Liver (tissue), 10 donors: ENCODE measurements at places on chromosomes 2 and 18. TPM values are rescaled to one million over a fixed set of nuclear protein-coding genes. Genes with fewer than 3 reads are reported as not detected.

GRCh38 chr2:62738981-62739936 is 33.7 kb downstream of the EHBP1 start:
- no peak overlapping the region for H3K27ac ChIP-seq
- no peaks in the 10 kb centered on the region for H3K36me3 ChIP-seq
- peaks cover 33% of the 10 kb centered on the region for H3K4me1 ChIP-seq
- DNase-seq, result no peak
- H3K4me3 ChIP-seq, result no peak overlapping the region

DNA sequence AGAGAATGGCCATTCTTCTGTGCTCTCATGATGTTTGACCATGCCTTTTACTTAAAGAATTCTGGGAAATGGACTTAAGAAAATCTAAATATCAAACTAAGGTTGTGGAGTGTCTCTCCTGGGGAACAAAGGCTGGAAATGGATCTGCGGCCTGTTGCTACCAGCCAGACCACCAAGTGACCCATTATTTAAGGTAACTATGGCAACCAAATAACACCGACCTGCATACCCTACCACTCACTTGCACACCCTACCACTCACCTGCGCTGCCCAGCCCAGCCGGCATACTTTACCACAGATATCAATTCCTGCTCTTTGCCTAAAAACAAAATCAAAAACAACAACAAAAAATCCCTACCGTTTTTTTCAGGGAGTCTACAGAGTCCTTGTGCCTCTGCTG is 203.2 kb downstream of the NBAS start:
- no peak overlapping the region for H3K4me3 ChIP-seq
- H3K27ac ChIP-seq, result no peak overlapping the region
- H3K27me3 ChIP-seq, result no peaks in the 10 kb centered on the region
- DNase-seq, result no peak
- no peaks in the 10 kb centered on the region for H3K4me1 ChIP-seq

DNA sequence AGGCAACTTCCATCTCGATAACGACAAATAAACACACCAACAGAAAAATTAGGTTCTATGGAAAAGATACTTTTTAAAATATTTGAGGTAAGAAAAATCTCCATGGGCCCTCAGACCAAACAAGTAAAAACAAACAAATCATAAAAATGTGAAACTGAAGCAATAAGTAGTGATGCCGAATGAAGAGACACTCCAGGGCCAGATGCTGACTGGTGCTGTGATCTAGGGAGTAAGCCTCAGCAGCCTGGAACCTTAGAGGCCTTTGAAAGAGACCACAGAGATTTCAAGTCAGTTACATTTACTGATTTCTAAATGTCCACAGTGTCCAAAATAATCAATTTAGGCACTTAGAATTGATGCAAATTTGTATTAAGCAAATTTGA is 1144.7 kb downstream of the CNTNAP5 start:
- no peak overlapping the region for H3K4me3 ChIP-seq
- DNase-seq, result no peak
- H3K27ac ChIP-seq, result no peak overlapping the region
- no peaks in the 10 kb centered on the region for H3K36me3 ChIP-seq
- no peaks in the 10 kb centered on the region for H3K4me1 ChIP-seq

Gene SKA1
- 0.24 TPM for polyA plus RNA-seq

GRCh38 chr2:77479395-77479794 is 42.8 kb downstream of the LRRTM4 start:
- H3K4me3 ChIP-seq, result no peak overlapping the region
- no peaks in the 10 kb centered on the region for H3K4me1 ChIP-seq
- no peak for DNase-seq
- no peaks in the 10 kb centered on the region for H3K36me3 ChIP-seq
- no peak overlapping the region for H3K27ac ChIP-seq

DNA sequence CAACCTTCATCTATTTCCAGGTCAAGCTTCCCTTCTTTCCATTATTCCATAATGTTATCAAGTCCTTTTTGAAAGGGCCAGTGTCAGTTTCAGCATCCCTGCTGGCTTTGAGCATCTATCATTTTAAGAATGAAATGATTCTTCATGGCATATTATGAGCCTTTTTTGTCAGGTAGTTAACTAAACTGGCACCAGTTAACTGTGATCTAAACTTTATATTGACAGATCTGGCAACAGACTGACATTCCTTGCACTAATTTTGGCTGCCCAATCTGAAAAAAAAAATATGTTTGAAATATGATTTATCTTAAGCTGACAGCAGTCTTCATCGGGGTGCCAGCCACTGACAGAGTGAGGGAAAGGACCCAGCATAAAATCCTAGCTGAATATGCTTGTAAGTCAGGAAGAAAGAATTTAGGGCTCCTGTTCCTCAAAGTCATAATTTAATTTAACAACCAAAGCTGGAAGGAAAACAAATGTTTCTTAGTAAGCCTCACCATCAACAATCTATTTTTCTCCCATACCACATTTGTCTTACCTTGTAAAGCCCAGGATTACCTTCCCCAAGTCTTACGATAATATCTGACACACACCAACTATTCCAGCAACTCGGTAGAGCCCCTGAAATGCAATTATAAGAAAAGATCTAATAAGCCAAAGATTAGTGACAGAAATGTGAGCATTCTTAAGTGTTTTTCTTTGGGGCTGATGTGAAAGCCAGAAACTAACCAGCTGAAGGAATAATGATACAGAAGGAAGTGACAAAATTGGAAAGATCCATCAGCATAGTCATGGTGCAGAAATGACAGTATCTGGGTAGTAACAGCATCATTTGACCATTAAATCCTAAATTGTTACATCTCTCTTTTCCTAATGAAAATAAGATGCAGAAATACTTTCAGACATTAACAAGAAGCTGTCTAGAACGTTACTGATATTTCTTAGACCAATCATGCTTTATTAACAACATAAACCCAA is 228.1 kb downstream of the RBM43 start:
- H3K4me3 ChIP-seq, result no peak overlapping the region
- H3K36me3 ChIP-seq, result no peaks in the 10 kb centered on the region
- no peak for DNase-seq
- H3K27ac ChIP-seq, result no peak overlapping the region

Gene TMEM200C
- polyA plus RNA-seq, result 0.58 TPM

DNA sequence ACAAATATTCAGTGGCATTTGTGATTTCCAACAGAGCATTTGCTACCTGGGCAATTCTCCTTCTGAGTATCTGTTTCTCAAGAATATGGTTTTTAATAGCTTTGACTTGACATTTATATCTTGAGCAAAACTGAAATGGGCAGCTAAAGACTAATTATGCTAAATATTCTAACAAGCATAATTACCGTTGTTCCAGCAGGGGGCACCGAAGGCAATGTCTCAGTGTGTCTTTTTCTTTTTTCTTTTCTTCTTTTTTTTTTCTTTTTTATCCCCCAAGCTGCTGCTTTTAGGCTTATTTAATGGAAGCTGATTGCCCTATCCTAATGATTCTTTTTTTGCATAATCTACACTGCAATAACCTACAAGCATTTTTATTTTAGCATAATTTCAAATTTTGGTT is 138.9 kb upstream of the NABP1 start:
- H3K27ac ChIP-seq, result no peak overlapping the region
- DNase-seq, result no peak
- H3K4me3 ChIP-seq, result no peak overlapping the region
- no peaks in the 10 kb centered on the region for H3K4me1 ChIP-seq
- no peaks in the 10 kb centered on the region for H3K27me3 ChIP-seq

DNA sequence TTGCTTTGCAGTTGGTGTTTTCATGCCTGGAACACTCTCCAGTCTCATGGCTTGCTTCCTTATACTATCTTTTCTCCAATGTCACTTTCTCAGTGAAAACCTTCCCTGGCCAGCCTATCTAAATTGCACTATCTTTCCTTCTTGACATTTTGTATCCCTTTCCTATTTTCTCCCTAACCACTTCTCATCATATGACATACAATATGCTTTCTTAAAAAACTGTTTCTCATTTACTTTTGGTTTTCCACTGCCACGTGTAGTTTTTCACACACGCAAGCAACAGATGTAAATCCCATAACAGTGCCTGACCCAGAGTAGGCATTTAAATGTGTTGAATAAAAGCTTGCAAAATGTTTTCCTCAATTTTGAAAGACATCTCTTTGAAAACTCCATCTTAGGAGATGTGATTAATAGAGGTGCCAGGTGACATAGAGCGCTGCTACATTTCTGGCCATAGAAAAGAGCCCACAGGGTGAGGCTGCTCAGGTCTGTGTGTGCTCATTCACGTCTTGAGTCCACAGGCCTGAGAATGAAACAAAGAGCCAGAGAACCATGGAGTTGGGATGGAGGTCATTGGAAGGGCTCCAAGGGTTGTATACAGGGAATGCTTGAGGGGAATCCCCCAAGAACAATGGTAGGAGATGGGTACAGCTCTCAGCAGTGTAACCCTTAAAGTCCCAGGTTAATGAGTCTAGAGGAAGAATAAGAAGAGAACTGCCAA is 12.7 kb downstream of the ZNF24 start:
- peaks cover 42% of the 10 kb centered on the region for H3K36me3 ChIP-seq
- no peaks in the 10 kb centered on the region for H3K27me3 ChIP-seq
- H3K4me3 ChIP-seq, result no peak overlapping the region
- H3K27ac ChIP-seq, result no peak overlapping the region
- H3K4me1 ChIP-seq, result no peaks in the 10 kb centered on the region

DNA sequence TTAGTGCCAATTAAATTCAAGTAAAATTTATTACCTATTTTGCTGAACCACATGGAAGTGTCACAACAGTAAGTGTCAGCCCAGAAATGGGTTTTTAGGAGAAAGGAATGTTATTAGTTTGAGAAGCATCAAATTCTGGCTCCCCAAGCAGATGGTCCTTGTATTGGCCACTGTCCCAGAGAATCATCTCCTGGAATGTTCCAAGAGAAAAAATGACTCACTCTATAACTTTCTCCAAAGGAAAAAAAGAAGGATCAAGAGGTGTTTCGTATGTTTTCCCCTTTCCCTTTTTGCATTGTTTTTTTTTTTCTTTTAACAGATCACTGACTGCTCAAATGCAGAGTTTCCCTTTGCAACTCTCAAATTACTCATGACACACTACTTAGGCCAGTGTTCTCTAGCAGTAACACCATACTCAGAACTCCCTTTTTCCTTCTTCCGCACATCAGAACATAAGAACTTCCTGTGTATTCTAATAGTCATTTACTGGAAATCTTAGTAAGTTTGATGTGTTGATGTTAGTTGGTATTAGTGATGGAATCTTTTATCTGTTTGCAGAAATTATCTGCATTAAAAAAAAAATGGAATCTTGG is 390.3 kb downstream of the GPD2 start:
- H3K27me3 ChIP-seq, result no peaks in the 10 kb centered on the region
- no peak overlapping the region for H3K27ac ChIP-seq
- no peak overlapping the region for H3K4me3 ChIP-seq
